ENCODE measurements at places on chromosomes 3 and 15.

DNA sequence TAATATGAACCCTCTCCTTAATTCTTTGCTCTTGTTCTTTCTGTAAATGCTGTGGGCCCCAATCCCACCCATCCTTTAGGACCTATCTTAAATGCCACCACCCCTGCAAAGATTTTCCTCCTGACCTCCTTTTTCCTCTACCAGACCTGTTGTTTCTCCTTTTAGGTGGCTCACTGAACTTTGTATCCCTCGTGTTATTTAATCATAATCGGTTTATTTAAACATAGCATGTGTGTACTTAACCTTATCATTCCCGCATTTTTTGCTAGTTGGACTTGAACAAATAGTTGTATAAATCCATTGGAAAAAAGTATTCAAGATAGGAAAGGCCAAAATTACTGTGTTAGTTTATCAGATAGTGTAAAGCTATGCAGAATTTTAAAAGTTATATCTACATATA lies 988 bp upstream of the NFKBIZ start:
- DNase-seq = no peak

DNA sequence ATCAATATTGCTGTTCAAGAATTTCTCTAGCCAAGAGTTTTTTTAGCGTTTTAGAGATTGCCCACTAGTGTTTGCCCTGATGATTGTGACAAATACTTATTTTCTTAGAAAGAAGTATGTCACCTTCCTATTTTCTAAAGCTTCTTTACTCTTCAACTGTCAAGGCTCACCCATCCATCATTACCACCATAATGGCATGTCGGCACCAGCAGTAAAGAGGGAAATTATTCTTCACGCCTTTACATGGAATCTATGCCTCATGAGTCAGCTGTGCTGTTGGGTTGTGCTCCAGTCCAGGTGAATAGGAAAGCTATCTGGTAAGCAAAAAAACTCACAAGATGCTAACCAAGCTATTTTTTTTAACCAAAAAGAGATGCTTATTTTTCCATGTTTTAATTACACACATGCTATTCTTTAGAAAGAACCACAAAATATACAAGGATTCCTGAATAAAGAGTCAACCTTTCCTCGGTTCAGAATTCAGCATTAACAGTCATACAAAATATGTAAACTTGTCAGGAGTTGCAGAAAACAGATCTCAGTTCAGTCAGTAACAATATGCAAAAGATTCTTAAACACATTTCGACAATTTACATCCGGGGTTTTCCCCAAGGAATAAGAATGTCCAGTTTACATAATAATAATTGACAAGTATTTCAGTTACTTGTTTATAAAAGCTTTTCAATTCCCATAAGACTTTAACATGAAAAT lies 128.0 kb downstream of the ATP8B4 start:
- DNase-seq = no peak

DNA sequence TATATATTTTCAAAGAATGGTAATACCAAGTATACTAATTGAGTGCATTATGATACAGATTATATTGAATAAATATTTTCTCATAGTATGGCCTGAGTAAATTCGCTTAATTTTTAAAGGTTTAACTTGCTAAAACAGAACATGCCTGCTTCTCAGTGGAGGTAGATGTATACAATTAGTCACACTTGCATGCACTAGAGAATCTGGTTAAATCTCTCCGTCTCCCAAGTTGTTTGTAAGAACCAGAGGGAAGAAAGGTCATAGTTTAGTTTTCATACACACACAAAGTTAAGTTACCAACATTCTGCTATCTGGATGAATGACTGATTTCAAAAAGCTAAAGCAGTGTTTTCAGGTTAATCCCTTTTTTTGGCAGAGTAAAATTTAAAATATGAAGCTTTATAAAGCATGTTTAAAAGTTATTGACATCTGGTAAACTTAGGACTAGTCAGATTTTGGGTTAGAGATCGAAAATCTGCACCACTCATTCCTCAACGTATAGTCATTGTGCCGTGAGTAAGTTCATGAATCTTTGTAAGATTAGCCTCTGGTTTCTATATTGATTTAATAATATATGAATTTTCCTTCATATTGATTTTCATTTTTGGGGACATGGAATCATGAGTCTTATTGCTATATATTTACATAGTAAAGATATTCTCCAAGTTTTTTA lies 117.6 kb upstream of the SAMMSON start:
- DNase-seq = no peak

DNA sequence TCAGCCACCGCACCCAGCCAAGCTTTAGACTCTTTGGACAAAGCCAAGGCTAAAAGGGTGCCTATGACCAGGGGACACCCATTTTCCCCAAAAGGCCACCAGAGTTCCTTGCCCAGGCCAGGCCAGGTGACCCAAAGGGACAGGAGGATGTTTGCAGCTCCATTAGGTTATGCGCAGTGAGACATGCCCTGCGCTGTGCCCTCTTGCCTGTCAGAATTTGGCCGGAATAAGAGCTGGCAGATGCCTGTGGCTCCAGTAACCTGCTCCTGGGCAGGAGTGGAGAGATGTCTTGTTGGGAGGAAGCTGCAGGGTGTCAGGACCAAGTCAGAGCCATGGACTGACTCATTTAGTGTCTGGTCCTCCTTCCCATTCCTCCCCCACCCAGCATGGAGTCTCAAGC lies 20.5 kb downstream of the DNASE1L3 start:
- DNase-seq = no peak

GRCh38 chr3:171132873-171133272 lies 106.4 kb upstream of the SLC2A2 start:
- no peak for DNase-seq
